Muscle of arm (tissue), 14 donors: ENCODE measurements at places on chromosomes 7 and 10.
A peak's percentile ranks its signal among the peaks of the same experiment; 100 is the strongest.

GRCh38 chr10:100826031-100826651 lies 80.8 kb downstream of the PAX2 start:
- DNase-seq = no peak

- DNase-seq = peak; percentile 20
Observed at GRCh38 chr7:121957626-121958025, 84.7 kb downstream of the PTPRZ1 start.

DNA sequence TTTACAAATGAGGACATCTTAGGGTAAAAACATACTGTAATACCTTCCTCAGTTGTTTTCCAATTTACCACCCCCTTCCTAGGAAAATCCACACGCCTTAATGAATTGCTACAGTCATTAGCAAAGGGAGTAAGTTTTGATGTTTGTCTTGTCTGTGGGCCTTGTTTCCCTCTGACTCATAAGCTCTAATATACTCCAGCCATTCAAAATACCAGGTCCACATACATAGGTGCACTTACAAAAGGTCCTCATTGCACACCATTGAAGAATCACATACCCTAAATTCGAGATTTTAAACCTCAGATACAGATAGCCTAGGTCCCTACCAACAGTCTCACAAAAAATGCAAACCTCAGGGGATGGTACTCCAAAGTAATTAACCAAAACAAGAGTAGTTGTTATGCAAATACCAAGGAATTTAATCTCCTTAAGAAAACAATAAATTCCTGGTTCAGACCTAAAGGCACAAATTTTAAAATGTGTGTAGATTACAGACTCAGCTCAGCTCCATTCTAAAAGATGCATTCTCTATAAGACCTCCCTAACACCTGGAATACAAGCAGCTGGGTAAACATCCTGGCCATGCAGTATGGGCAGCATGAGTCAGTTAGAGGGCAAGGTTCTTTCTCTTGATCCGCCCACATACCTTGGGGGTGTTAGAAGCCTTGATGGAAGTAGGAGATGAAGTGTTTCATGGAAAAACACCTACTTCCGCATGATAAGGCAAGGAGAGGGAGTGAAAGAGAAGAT lies 3.0 kb upstream of the LIPK start:
- no peak for DNase-seq

DNA sequence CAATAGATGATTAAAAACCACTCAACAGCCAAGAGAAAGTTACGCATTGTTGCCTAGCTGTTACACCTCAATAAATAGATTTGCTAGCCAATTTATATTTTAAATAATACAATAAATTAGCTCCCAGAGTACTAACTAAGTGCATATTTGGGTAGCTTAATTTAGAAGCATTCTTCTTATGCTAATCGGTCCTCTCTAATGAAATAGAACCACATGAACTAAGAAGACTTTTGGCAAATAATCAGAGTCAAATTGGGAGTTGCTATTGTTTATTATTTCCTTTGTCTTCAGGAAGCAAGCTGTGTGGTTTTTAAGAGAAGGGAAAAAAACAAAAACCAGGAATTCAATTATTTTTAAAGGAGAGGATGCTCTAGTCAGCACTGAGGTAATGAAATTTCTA lies 49.0 kb upstream of the TRIL start:
- no peak for DNase-seq

- DNase-seq = no peak
Observed at GRCh38 chr7:867406-868188, 8.8 kb upstream of the GET4 start.

DNA sequence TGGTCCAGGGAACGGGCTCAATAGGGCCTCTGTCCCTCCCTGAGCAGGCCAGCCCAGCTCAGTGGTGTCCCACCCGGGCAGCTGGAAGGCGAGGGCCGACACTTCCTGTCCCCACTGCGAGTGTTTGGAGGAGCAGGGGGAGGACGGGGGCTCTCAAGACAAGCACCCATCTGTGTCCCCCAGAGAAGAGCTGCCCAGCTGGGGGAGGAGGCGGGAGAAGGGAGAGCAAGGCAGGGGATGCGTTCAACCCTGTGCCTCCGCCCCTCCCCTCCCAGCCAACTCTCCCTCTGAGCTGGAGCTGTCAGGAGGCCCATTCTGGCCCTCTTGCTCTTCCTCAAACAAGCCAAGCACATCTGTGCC lies 35.7 kb downstream of the ZCCHC24 start:
- no peak for DNase-seq

DNA sequence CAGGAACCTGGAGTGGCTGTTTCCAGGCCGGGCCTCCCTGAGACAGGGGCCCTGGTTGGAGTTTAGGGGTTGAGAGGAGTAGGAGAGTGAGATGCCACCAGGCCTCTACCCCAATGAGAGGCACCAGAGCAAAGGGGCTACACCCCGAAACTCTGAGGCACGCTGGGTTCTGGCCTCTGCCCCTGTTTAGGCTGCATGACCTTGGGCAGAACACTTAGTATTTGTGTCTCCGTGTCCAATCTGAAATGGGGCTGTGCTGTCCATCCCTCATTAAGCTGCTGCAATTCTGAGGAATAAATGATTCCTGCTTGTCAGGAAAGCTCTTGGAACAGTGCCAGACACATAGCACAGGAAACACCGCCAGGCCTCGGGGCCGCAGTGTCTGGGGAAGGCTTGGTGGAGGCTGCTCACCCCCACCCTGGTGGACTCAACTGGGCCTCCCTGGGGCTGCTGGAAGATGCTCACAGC lies 40.5 kb upstream of the SAMD8 start:
- DNase-seq = no peak

GRCh38 chr10:130202984-130203621 lies 66.9 kb downstream of the GLRX3 start:
- DNase-seq = no peak

GRCh38 chr10:119364645-119365600 lies 157.6 kb downstream of the GRK5 start:
- DNase-seq = no peak

GRCh38 chr7:20542594-20542993 lies 72.9 kb upstream of the ABCB5 start:
- peak; percentile 66 for DNase-seq

DNA sequence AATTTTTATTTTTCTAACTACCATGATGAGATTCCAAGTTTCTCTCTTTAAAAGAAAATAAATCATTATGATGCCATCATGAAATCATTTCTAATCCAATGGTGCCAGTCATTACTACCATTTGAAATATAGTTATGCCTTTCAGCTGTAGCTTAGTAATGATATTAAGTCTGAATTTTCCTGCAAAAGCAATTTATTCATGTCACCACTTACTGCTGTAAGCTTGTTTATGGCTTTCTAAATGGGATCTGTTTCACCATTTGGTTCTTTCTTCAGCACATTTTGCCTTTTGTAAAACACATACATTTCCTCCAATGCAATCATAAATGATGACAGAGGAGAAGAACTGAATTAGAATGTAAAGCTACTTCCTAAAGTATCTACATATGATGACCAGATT lies 130.5 kb downstream of the SEM1 start:
- no peak for DNase-seq

GRCh38 chr7:77247206-77247850 lies 47.7 kb upstream of the FGL2 start:
- DNase-seq = peak; percentile 46

DNA sequence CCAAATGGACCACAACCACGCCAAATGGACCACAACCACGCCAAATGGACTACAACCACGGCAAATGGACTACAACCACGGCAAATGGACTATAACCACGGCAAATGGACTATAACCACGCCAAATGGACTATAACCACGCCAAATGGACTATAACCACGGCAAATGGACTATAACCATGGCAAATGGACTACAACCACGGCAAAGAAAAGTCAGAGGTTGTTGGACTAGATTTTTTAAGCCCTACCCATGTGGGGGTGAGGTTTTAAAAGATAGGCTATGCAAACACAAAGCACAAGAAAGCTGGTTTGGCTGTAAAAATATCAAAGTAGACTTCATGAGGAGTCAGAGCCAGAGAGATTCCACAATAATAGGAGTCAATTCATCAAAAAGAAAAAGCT lies 55.8 kb downstream of the NCAPG2 start:
- no peak for DNase-seq

DNA sequence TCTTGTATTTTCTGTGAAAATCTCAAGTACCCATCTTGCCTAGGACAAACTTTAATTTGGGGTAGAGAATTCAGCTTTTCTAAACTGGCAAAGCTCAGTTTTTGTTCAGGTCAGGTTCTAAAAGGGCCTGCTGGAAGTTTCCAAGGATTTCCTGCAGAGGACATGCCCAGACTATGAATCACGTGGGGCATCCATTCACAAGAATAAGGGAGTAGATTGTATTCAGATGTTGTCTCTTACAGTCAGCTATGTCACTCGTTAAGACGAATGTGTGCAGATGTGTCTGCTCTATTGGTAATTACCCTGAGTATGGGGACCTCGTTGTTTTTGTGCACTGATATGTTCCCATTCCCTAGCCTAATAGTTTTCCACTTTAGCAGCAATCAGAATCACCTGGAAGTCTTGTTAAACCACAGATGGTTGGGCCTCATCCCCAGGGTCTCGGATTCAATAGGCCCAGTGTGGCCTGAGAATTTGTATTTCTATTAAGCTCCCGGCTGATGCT lies 81.0 kb upstream of the ITPRID1 start:
- DNase-seq = no peak
